ENCODE measurements at places on chromosomes 7 and 10. TPM values are rescaled to one million over a fixed set of nuclear protein-coding genes. Genes with fewer than 3 reads are reported as not detected.

The C10orf90 gene
- polyA plus RNA-seq = 0.30 TPM

The TMEM225B gene
- polyA plus RNA-seq = 1.6 TPM

The HOXA11 gene
- 5.5 TPM for polyA plus RNA-seq

The MMD2 gene
- polyA plus RNA-seq = not detected

The CLEC2L gene
- not detected for polyA plus RNA-seq

The ITPRID1 gene
- polyA plus RNA-seq = not detected

The ASB10 gene
- polyA plus RNA-seq = 0.22 TPM

The SERPINE1 gene
- 3.5 TPM for polyA plus RNA-seq

The CCDC71L gene
- 9.4 TPM for polyA plus RNA-seq

The NRCAM gene
- 16.8 TPM for polyA plus RNA-seq

The SPDYE6 gene
- polyA plus RNA-seq = not detected

The FOXI2 gene
- polyA plus RNA-seq = 1.5 TPM

The CYP17A1 gene
- polyA plus RNA-seq = 11.6 TPM

The TAS2R4 gene
- polyA plus RNA-seq = not detected

The SIRT1 gene
- 5.0 TPM for polyA plus RNA-seq

The NUPR2 gene
- polyA plus RNA-seq = 39.6 TPM

The UBE2D1 gene
- 12.0 TPM for polyA plus RNA-seq

The PNLIPRP3 gene
- polyA plus RNA-seq = not detected

The DDC gene
- 257 TPM for polyA plus RNA-seq

The SLC16A9 gene
- 91.1 TPM for polyA plus RNA-seq

The ATE1 gene
- 9.8 TPM for polyA plus RNA-seq

The TMEM176B gene
- 542 TPM for polyA plus RNA-seq

The KLHDC10 gene
- 15.7 TPM for polyA plus RNA-seq

The CALHM3 gene
- polyA plus RNA-seq = not detected

The SCART1 gene
- polyA plus RNA-seq = 0.37 TPM

The MMRN2 gene
- polyA plus RNA-seq = 19.9 TPM

The ANKRD1 gene
- polyA plus RNA-seq = 0.58 TPM

The LRRN3 gene
- polyA plus RNA-seq = 0.54 TPM

The SPDYE16 gene
- polyA plus RNA-seq = not detected
